ENCODE measurements at places on chromosomes 11 and 22.

- no peak for DNase-seq
These were observed 102.9 kb downstream of the MTNR1B start for GRCh38 chr11:93072229-93072914.

GRCh38 chr11:46901156-46901555 is 17.2 kb downstream of the LRP4 start:
- DNase-seq: no peak

DNA sequence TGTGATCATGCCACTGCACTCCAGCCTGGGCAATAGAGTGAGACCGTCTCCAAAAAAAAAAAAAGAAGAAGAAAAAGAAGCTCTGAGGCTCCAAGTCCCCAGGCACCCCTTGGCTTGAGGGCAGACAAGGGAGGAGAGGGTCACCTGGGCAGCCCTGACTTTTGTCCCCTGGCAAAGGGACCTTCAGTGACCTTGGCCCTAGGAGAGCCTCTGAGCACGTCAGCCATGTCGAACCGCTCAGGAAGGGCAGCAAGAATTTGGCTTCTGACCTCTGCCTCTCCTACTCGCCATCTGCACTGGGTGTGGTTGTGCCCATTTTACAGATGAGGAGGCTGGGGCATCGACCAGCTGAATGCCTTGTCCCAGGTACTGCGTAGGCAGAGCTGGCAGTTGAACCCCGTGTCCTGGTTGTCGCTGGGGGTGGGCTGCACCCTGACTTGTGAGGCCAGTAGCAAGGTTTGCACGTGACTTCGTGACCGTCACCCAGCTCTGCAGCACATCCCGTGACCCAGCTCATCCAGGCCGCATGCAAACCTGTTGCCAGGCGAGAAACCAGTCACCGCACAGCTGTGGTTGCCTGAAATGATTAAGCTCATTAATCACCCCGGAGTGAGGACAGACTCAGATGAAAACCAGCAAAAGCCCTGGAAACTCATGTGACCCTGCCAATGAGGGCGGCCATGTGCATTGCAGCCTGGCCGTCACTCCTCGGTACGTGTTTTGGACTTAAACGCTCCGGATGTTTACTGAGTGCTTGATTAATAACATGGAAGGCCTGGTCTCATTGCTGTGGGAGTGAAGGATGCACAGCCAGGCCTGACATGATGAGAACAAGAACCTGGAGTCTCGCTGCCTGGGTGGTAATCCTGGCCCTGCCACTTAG is 47.7 kb upstream of the PPP6R3 start:
- no peak for DNase-seq

- no peak for DNase-seq
These were observed 57.3 kb downstream of the PIK3C2A start for GRCh38 chr11:17150521-17150920.

DNA sequence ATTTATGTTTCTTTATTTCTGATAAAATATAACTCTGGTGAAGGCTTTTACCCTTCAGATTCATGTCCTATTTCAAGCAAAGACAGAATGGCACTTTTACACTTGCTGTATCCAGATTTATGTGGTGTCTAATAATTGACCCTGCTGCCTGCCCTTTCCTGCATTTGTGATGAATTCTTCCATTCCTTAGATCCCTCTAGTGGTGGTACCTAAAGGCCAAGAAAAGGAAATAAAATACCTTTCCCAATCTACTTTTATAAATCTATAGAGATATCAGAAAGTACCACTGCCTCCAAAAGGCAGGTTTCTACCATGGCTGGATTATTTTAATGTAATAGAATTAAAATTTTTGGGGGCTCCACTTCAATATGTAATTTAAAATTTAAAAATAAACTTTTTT is 34.2 kb downstream of the CCDC81 start:
- no peak for DNase-seq

DNA sequence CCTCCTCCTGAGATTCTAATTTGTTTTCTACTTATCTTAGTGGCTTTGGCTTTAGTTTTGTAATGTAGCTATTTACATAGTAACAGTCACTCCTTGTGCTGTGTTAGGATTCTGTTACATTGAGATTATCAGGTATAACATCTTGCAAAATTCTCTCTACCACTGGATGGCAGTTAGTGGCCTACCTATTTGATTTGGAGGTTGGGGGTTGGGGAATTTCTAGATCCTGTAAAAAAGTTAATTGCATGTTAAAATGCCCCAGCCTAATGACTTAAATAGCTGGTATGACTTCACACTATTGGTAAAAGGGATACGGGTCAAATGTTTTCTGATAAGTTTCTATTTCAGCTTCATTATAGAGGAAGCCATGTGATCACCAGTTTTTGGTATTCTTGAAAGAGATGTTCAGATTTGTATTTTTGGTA is 2.8 kb downstream of the GRK3 start:
- DNase-seq: no peak

DNA sequence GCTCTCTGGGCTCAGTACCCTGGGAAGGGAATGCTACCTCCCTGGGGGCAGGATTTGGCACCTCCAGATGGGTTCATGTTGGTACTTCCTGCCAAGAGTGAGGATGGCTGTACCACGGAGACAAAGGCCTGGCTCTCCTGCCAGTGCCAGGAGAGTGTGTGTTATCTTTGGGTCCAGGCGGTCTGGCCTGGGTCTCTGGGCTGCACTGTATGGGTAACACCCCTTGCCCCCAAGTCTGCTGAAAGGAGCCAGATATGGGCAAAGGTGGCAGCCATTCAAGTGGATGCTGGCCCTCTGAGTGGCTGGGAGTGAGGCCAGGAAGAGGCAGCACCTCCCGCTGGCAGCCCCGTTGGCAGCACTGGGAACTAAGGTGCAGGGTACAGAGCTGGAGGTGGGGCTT is 91.5 kb downstream of the NECTIN1 start:
- no peak for DNase-seq

Data from stimulated activated CD8-positive, alpha-beta memory T cell treated with anti-CD3 and anti-CD28 coated beads, Interleukin-15, amount 100 ng/mL, for 4 hours (primary cell).